ENCODE measurements at places on chromosomes 5 and 9. TPM values are rescaled to one million over a fixed set of nuclear protein-coding genes. Genes with fewer than 3 reads are reported as not detected.
A peak's percentile ranks its signal among the peaks of the same experiment; 100 is the strongest.

DNA sequence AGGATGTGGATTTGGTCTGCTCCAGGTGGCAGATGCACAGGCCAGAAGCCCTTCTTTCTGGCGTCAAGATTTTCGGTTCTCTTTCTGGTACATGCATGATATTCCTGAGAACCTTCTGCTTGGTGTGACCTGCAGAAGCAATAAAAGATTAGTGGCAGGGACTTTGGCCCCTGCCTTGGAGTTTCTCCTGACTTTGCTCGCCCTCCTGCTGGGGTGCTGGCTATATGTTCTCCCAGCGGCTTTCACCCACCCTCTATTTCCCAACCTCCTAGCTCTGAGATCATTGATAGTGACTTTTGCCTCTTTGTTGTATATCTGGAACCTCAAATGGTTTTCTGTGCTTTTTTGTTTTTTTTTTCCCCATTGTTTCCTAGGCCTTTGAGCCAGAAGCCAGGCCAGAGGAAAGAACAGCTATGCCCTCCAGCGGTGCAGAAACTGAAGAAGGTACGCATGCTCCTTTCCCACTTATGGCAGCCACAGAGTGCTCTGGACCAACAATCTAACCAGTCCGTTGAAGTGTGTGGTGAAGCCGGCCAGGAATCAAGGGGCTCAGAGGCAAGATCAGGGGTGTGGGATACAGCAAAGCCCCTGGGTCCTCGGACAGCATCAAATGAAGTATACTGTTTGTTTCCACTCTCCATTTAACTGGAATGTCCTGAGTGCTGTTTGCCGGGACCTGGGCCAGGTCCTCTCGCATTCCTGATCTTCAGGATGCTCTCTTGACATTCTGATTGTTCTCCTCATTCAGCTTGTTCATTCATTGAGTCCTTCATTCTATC lies 154.5 kb downstream of the ARHGEF28 start:
- no peak for DNase-seq

NUTM2G gene
- not detected for polyA plus RNA-seq

GRCh38 chr9:21320465-21320864 lies 14.7 kb downstream of the KLHL9 start:
- no peak for DNase-seq

MCIDAS gene
- polyA plus RNA-seq = 0.42 TPM

- DNase-seq = peak; percentile 70
Observed at GRCh38 chr5:40428126-40428525, 251.6 kb upstream of the PTGER4 start.

DNA sequence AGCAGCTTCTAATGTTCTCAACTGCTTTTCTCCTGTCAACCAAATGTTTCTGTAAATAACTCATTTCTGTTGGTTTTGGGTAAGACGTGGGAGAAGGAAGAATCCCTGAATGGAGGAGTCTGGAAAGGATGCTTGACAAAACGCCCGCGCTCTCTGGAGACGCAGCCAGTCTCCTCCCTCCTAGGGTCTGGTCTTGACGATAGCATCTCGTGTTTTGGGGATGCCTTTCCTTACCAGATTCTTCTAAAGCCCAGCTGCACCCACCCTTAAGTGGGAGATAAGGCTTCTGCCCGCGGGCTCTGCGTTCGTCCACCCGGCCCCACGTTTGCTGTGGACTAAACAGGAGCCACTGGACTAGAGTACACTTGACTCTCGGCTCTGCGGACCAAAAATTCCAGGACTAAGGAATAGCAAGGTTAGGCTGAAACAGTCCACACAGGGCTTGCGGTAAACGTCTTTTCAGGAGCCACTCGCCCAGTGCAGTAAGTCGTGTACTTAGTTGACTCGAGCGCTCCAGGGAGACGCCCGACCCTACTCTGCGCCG lies 491 bp upstream of the CTSL start:
- DNase-seq = no peak

DNA sequence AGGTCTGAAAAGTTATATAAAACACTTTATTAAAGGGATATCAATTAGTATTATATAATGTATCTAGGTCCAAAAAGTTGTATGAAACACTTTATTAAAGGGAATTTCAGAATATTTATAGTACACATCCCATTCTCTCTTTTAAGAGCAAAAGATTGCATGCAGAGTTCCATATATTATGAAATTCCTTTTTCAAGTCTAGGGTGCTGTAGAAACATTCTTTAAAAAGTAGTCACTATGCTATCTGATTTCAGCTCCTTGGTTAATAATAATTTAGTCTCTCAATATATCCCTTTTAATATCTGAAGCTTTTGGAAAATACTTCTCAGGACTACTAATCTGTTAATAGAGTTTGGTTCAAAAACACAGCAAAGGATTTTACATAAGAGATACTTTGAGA lies 1496.1 kb upstream of the C9orf72 start:
- no peak for DNase-seq

GRCh38 chr5:51001227-51001923 lies 334.9 kb downstream of the PARP8 start:
- DNase-seq = no peak

CARD9 gene
- 0.14 TPM for polyA plus RNA-seq

DNA sequence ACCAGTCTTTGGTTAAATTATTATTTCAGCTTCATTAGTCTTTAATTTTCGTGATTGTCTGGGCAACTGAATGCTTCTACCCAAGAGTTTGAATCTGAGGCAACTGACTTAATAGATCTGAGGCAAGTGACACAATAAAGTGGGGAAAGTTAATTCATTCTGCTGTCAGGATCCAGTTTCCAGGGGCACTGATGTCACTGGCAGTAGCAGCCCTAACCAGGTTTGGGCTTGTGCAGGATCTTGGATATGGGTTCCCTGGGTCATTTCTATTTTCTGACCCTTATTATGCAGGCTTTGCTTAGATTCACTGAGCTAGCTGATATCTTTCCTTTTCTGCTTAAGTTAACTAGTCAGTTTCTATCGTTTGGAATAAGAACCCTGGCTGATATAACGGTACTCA lies 9.6 kb downstream of the SREK1IP1 start:
- no peak for DNase-seq

BRINP1 gene
- 0.82 TPM for polyA plus RNA-seq

GOLGA2 gene
- 36.5 TPM for polyA plus RNA-seq

DNA sequence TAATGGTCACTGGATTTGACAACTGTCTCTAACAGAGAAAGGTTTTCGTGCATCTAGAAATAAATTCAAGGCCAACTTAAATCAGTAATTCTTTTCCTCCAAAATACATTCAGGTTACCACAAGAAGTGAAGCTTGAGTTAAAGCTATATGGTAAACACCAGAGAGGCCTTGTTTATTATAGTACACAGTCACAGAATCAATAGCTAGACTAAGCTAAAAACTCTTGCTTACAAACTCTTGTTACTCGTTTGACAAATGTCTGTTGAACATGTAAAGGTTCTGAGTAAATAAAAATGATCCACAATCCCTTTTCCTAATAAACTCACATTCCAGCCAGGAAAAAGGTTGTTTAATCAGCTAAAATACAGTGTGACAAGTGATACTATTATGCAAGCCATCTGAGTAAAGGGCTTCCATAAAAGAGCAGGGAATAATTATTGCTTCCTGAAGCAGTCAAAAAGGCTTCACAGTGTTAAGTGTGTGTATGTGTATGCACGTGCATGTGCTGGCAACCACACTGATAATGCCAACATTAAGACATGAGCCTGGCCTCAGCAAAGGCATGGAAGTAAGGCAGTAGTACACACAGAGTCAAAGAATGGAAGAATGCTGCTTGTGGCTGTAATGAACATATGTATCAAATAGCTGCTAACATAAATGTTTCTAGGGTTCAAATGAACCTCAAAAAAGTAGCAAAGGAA lies 12.8 kb downstream of the PTAR1 start:
- no peak for DNase-seq

- DNase-seq = no peak
Observed at GRCh38 chr5:156681265-156681664, 168.8 kb upstream of the PPP1R2B start.

DNA sequence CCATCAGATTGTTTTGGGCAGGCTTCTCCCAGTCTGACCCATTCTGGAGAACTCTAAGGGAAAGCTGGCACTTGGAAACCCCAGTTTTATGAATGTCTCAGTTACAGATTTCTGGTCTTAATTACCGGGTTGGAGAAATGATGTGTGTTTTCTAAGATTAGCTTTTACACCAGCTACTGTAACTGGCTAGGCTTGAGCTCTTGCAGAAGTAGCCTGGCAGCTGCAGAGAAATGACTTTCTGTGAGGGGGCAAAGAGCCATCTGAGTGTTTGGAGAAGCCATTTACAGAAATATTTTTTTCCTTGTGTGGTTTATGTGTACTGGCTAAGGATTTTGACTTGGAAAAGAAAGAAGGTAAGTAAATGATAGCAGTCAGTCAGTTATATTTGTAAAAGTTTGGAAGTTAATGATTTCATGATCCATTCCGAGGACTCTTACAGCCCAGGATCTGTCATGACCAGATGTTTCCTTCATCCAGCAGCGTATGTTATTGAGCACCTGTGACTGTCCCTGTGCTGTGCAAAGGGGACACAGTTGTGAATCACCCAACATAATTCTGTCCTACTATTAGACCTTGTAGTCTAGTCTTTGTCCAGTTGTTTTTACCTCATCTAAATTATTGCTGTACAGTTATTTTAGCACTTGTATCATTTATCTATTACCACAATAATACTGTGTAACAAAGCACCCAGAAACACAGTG lies 53.7 kb upstream of the GDNF start:
- no peak for DNase-seq

GCNT4 gene
- 1.4 TPM for polyA plus RNA-seq

AGXT2 gene
- polyA plus RNA-seq = not detected

GFI1B gene
- not detected for polyA plus RNA-seq

DNA sequence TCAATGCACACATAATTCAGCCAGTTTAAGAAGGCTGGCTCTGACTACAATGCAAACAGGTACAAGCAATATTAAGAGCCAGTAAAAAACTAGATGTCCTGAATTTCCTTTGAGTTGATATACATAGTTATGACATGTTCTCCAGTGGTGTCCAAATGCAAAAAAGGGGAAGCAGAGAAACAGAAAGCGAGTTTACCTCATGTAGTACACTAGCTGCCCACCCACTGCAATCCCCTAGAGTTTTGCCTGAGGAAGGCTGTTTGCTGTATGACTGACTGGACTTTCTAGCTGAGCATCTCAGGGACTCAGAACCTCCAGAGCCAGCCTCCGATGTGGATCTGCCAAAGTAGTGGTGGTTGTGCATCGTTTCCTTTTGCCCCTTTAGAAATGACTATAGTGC lies 44.8 kb upstream of the SLC1A3 start:
- no peak for DNase-seq

DNA sequence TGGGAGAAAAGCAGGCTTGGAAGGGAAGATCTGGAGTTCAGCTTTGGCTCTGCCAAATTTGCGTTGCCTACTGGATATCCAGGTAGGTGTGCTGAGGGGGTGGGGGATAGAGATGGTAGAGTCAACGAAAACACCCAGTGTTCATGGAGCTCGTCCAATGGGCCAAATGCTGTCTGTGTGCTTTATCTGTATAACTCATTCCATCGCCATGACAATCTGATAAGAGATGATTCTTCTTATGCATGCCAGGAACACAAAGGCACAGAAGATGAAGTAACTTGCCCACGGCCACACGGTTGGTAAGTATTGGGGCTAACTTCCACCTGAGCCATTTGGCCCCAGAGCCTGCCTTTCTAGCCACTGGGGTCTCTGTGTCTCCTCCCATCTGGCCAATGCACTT lies 53.2 kb downstream of the BOD1 start:
- no peak for DNase-seq

DNA sequence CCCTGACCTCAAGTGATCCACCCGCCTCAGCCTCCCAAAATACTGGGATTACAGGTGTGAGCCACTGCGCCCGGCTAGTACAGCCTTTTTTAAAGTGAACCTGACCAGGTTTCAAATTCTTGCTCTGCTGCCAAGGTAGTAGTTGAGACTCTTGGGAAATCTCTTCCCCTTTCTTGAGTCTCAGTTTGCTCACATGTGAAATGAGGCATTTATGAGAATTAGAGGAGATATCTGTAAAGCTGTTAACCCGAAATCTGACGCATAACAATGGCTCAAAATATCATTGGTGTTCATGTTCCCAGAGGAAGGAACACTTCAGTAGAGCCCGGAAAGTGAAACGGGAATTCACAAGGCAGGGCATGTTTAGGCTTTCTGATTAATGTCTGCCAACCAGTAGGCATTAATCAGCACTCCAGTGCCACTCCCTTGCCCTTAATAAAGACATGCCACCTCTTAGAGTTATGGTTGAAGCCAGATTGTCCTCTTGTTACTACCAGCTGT lies 1.5 kb downstream of the ARPC5L start:
- DNase-seq = peak; percentile 92

GRCh38 chr5:170635706-170636105 lies 131.9 kb downstream of the KCNIP1 start:
- DNase-seq = no peak

- no peak for DNase-seq
Observed at GRCh38 chr5:76451031-76451701, 48.1 kb downstream of the IQGAP2 start.

LVRN gene
- polyA plus RNA-seq = not detected

All from mammary epithelial cell (primary cell).